ENCODE measurements at places on chromosomes 3 and 15.

DNA sequence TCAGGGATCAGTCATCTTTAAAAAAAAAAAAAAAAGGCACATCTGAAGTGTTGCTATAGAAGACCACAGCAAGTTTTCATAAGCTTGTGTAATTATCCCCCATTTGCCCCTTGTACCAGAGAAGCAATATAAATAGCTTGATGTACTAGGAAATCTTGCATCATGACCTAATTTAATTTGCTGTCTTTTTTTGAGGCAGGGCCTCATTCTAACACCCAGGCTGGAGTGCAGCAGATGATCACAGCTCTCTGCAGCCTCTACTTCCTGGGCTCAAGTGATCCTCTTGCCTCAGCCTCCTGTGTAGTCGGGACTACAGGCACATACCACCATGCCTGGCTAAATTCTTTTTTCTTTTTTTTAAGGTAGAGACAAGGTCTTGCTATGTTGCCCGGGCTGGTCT, 88.7 kb downstream of the ARIH1 start:
- no peak for DNase-seq

DNA sequence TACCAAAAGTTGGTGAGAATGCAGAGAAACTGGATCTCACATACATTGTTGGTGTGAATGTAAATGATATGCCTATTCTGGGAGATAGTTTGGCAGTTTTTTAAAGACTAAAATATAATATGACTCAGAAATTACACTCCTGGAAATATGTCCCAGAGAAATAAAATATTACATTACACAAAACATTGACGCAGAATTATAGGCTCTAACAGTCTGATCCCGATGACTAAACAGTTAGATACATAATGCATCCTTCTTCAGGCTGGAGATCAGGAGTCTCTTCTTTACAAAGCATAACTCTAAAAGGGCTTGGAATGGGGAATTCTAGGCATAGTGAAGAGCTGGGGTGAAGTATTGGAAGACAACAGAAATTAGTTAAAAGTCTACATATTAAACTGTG, 586.2 kb upstream of the NECTIN3 start:
- DNase-seq: no peak

GRCh38 chr3:133692759-133693158, 31.0 kb upstream of the TOPBP1 start:
- no peak for DNase-seq

DNA sequence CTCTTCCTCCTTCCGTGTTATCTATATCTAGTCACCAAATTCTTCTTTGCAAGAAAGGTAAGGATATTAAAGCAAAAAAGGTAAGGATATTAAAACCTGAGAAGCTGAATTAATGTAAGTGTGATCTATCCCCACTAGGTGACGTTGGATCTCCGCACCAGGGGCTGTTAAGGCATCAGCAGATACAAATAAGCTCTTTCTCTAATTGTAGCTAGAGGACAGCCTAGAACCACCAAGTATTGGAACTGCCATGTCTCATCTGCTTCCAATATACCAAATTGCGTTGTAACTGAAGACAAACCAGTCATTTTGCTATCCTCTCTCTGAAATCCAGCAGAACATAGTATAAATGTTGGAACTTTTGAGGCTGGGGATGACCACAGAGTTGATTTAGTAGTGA, 471.2 kb upstream of the TGFBR2 start:
- no peak for DNase-seq

DNA sequence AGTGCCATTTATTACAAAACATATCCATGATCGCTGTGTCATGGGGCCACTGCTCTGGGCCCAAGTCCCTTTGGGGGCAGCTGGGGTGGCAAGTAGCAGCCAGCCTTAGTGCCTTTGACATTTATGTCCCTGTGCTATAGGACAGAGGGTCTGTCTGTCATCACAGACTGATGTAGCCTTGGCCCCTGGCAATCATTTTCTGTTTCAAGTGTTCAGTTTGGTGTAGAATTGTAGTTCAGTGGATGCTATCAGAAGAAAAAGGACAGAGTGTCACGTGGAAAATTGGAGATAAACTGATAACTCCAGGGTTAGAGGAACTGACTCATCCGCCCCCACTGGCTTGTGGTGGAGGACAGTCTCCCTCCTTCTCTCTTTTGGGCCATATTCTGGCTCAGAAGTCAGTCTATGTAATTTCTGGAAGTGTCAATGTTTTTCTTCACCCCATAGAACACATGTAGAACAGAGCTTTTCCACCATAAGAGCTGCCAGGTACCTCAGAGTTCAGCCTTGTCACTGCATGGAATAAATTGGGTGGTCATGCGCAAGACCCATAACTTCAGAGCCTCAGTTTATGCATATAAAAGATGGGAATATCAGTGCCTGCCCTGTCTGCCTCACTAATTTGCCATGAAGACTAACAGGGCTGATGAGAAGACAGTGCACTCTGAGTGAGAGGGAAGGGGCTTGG, 4.5 kb upstream of the MRPS22 start:
- no peak for DNase-seq

- DNase-seq: no peak
These were observed 1.1 kb upstream of the MYH15 start for GRCh38 chr3:108511490-108511889.

DNA sequence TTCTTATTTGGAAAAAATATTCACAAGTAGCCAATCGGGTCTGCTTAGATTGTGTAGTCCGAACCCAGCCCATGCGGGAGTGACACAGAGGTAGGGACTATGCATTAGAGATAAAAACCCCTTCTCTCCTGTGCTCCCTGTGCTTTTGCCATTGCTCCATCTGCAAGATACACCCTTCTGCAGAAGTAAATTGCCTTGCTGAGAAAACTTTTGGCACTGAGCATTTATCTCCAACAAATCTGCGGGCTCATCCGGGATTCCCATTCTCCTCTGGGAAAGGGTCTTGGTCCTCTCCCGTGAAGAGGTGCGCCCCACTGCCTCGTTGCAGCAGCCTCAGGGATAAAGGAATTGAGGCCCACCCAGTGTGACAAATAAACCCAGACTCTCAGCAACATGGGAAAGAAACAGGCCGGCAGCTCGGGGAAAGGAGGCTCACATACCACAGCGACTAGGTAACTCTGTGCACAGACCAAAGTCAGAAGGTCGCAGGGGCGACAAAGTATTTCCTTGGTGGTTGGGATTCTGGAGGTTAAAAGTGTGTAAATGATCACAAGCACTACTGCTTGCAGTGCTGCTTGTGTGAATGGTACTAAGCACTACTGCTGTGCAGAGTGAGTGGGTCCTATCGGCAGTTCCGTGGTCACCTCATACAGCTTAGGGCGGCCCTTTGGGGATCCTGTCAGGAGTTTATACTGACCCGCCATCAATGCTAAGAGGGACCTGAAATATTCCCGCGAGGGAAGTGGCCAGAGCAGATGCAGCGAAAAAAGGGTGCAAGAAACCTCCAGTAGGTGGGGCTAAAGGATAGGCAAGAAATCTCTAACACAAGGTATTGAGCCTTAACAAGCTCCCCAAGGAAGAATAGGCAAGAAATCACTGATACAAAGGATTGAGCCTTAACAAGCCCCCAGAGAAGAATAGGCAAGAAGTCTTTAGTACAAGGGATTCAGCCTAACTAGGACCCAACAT, 54.3 kb downstream of the GSK3B start:
- DNase-seq: no peak

- DNase-seq: no peak
These were observed 128.4 kb downstream of the IGF1R start for GRCh38 chr15:98776607-98777281.

GRCh38 chr3:28250999-28251398, 9.6 kb downstream of the CMC1 start:
- no peak for DNase-seq

DNA sequence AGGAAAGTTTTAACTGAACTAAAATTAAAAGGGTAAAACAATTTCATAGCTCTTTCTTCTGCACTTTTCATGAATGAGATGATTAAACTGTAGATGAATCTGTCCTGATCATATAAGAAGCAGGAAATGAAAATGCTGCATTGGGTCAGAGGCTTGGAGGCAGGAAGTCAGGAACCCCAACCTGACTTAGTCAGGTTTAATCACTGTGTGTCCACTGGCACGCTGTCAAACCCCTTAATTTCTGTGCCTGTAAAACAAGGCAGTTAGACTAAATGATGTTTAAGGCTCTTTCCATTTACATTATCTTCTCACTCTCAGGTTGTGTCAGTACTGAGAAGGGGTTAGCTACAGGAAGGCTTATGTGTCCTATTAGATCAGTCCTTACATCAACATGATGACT, 193.3 kb upstream of the TTC14 start:
- DNase-seq: no peak

- no peak for DNase-seq
These were observed 57.4 kb downstream of the ZBTB38 start for GRCh38 chr3:141425523-141426233.

- DNase-seq: no peak
These were observed 154.3 kb upstream of the BHLHE40 start for GRCh38 chr3:4824926-4825325.

DNA sequence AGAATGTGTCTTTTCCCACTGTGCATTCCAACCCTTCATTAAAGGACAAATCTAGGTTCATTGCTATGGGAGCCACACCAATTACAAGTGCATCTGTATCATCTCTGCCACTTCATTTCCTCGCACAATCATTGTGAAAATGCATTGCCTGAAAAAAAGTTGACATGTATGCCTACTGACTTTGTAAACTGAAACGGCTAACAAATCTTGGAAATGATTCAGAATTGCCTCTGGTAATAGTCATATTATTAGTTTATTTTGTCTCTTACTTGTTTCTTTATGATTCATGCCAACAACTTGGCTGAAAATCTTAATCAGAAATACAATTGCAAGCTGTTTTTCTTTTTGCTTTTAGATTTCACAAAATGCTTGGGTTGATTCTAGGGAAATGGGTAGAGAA, 497.1 kb downstream of the ZIC1 start:
- DNase-seq: no peak

- DNase-seq: peak; percentile 26
These were observed 755 bp downstream of the PDE8A start for GRCh38 chr15:84982301-84982920.

GRCh38 chr3:10992943-10993728, 588 bp downstream of the SLC6A1 start:
- DNase-seq: no peak

DNA sequence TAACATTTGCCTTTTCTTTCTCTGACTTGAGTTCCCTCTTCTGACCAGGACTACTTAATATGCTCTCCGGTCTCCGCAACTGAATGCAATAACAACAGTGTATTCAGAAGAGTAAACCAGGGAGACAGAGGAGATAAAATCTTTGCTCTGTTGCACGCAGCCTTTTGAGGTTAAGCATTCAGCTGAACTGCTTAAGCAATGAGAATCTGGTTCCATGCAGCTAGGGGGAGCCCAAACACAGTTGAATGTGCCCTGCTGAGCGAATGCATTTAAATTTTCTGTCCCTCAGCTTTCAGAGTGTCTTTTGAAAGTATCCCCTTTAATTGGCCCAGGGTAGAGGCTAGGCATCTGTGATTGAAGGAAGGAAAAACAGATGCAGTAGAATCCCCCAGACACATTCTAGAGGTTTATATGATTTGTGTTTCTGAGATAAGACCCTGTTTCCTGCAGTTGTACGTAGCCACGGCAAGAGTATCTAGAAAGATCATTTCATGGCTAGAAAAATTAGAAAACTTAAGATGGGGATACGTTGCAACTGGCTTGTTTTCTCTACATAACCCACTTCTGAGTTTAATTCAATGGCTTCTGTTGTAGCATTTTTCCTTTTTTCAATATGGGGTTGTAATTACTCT, 309.6 kb downstream of the TUSC7 start:
- no peak for DNase-seq

- DNase-seq: no peak
These were observed 89.3 kb upstream of the PLXNA1 start for GRCh38 chr3:126893651-126894050.

DNA sequence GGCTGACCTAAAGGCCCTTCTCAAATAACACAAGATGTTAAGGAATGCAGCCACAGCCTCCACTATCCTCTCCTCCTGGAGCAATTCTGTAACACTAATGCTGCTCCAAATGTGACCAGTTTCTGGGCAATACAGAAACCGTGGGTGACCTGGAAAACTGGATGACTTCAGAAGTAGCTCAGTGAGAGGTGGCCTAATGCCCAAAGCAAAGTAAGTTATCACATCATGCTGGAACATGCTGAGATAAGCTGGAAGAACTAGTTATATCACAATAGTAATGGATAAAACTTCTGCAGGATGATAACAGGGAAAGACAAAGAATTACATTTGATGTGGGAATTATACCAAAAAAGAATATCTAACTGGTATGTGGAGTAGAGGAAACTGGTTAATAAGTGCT, 72.0 kb downstream of the DHX30 start:
- no peak for DNase-seq

DNA sequence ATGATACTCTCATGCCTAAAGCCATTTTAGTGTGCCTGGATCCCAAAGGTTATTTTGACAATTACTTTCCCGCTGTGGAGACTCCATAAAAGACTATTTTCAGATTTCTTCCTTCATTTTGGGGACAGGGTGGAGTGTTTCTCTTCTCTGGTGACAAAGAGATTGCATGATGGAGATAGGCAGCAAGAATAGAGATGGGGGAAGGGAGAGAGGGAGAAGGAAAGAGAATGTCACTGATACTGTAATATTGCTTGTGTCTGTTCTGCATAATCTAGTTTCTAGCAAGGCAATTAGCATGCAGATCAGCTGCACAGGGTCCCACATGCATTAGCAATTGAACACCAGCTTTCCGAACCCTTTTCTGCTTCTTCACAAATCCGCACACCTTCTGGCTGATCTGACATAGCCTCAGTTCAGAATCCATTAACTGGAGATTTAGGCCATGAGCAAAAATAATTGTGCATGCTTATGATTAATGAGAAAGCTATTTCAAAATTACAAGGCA, 222.4 kb downstream of the OXSM start:
- DNase-seq: no peak

DNA sequence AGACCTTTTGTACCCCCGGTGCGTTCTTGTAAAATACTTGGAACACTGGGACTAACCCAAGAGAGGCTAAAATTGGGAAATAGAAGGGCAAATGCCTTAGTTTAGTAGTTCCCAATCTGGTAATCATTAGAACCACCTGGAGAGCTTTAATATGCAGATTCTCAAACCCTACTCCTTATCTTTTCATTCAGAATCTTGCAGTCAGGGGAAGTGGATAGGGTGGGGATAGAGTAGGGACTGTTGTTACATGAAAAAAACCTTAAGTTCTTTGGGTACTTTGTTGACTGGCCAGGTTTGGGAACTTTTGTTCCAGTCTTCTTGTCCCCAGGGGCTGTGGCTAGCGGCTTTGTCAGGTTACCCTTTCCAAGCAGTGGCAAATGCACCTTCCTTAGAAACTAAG, 15.9 kb downstream of the MAPKBP1 start:
- DNase-seq: no peak

DNA sequence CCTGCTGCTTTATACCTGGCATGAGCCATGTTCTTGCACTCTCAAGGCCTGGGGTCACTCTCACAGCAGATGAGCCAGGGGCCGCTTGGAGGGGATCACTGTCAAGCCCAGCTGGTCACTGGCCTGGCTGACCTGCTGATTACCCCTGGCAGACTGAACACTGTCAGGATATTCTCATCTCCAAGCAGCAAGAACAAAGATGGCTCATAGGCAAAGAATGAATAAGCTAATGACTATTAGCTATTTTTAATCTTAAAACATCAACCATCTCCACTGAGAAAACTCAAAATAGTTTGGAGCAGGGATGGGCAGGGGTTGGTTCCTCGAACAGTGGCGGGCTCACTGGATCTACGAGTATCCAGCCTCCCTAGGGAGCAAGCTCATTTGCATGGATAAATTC, 64.4 kb upstream of the ACAN start:
- DNase-seq: no peak

- peak; percentile 27 for DNase-seq
These were observed 90.7 kb downstream of the FNDC3B start for GRCh38 chr3:172129850-172130716.
